ENCODE measurements at places on chromosomes 5 and 9. TPM values are rescaled to one million over a fixed set of nuclear protein-coding genes. Genes with fewer than 3 reads are reported as not detected.
A peak's percentile ranks its signal among the peaks of the same experiment; 100 is the strongest.

GRCh38 chr5:150227036-150227435 is 37.2 kb downstream of the SLC6A7 start:
- no peak overlapping the region for H3K27ac ChIP-seq
- no peaks in the 10 kb centered on the region for H3K4me1 ChIP-seq
- H3K27me3 ChIP-seq: no peaks in the 10 kb centered on the region
- no peak for DNase-seq
- no peaks in the 10 kb centered on the region for H3K36me3 ChIP-seq

GRCh38 chr9:35636135-35636876 is 14.4 kb downstream of the SIT1 start:
- DNase-seq: no peak
- H3K36me3 ChIP-seq: peaks cover 7% of the 10 kb centered on the region
- no peak overlapping the region for H3K27ac ChIP-seq

- no peak for DNase-seq
- H3K27me3 ChIP-seq: no peaks in the 10 kb centered on the region
- H3K27ac ChIP-seq: no peak overlapping the region
- no peak overlapping the region for H3K4me3 ChIP-seq
Observed at GRCh38 chr9:7828334-7828733, 28.8 kb upstream of the DMAC1 start.

DNA sequence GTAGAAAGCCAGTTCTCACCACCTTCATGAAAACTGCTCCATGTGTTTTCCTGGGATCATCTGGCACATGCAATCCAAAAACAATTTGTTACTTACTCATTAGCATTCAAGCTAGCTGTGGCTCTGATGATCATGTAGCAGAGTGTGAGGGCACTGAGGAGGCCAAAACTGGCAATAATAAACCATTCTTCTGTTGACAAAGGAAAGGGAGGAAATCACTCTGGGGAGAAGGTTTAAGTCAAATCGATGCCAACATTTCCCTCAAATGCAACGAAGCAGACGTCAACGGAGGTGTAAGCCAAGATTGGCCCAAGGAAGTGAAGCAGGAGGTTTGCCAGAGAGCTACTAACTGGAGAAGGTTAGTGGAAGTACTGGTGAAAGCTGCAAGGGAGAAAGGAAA is 55.7 kb upstream of the TBC1D9B start:
- no peak overlapping the region for H3K4me3 ChIP-seq
- H3K4me1 ChIP-seq: peaks cover 5% of the 10 kb centered on the region
- H3K27ac ChIP-seq: no peak overlapping the region
- peaks cover 46% of the 10 kb centered on the region for H3K36me3 ChIP-seq

DNA sequence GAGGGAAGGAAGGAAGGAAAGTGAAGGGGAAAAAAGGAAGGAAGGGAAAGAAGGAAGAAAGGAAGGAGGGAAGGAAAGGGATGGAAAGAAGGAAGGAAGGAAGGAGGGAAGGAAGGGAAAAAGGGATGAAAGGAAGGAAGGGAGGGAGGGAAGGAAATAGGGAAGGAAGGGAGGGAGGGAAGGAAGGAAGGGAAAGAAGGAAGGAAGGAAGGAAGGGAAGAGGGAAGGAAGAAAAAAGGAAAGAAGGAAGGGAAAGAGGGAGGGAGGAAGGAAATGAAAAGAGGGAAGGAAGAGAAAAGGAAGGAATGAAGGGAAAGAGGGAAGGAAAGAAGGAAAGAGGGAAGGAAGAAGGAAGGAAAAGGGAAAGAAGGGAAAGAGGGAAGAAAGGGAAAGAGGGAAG is 136.9 kb downstream of the BARX1 start:
- no peaks in the 10 kb centered on the region for H3K36me3 ChIP-seq
- H3K4me1 ChIP-seq: peaks cover 18% of the 10 kb centered on the region
- H3K27ac ChIP-seq: no peak overlapping the region
- H3K27me3 ChIP-seq: peaks cover 91% of the 10 kb centered on the region
- no peak overlapping the region for H3K4me3 ChIP-seq

Gene TMEM215
- total RNA-seq: 0.27 TPM

DNA sequence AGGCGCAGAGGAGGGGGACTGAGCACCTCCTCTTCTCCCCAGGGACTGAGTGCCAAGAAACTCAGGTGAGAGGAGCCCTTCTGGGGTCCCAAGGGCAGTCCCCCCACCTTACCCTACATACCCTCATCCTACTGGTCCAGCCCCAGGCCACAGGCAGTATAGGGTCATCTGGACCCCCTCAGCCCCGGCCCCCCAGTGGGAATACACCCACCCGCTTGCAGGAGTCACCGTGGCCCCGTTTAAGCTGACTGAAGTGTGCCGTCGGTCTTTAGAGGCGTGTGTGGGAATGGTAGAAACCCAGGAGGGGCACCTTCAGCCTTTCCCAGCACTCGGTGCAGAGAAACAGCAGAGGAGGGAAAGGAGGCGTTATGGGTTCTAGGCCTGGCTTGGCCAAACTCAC is 30.8 kb downstream of the COL15A1 start:
- H3K4me1 ChIP-seq: peaks cover 3% of the 10 kb centered on the region
- no peak for DNase-seq
- H3K27me3 ChIP-seq: peaks cover 40% of the 10 kb centered on the region

Gene CSF1R
- total RNA-seq: 1.6 TPM

Gene LCN12
- total RNA-seq: 8.3 TPM

- H3K36me3 ChIP-seq: no peaks in the 10 kb centered on the region
- H3K27ac ChIP-seq: no peak overlapping the region
- H3K27me3 ChIP-seq: no peaks in the 10 kb centered on the region
- no peaks in the 10 kb centered on the region for H3K4me1 ChIP-seq
- no peak for DNase-seq
- H3K4me3 ChIP-seq: no peak overlapping the region
Observed at GRCh38 chr9:117116084-117116483, 298.8 kb downstream of the ASTN2 start.

GRCh38 chr9:83583151-83584014 is 39.6 kb upstream of the IDNK start:
- H3K36me3 ChIP-seq: no peaks in the 10 kb centered on the region
- no peaks in the 10 kb centered on the region for H3K27me3 ChIP-seq
- no peaks in the 10 kb centered on the region for H3K4me1 ChIP-seq
- H3K27ac ChIP-seq: no peak overlapping the region

Gene IFNA21
- total RNA-seq: not detected

DNA sequence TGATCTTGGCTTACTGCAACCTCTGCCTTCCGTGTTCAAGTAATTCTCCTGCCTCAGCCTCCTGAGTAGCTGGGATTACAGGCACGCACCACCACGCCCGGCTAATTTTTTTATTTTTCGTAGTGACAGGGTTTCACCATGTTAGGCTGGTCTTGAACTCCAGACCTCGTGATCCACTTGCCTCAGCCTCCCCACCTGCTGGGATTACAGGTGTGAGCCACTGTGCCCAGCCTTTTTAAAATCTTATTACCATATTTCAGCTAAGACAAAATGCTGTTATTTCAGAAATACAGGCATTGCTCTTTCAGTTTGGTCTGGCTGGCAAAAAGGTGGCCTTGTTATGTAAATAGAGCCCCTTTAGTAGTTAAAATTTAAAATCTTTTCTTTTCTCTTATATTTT is 46.9 kb upstream of the GLDC start:
- DNase-seq: no peak
- no peak overlapping the region for H3K4me3 ChIP-seq
- no peaks in the 10 kb centered on the region for H3K4me1 ChIP-seq
- H3K36me3 ChIP-seq: no peaks in the 10 kb centered on the region

- no peaks in the 10 kb centered on the region for H3K27me3 ChIP-seq
- H3K36me3 ChIP-seq: no peaks in the 10 kb centered on the region
- H3K4me3 ChIP-seq: no peak overlapping the region
- H3K27ac ChIP-seq: no peak overlapping the region
- DNase-seq: no peak
- H3K4me1 ChIP-seq: peaks cover 39% of the 10 kb centered on the region
Observed at GRCh38 chr9:127637322-127637847, 25.3 kb downstream of the STXBP1 start.

Gene CCDC192
- total RNA-seq: 2.0 TPM

Gene AMBP
- 230 TPM for total RNA-seq

GRCh38 chr5:133942614-133943474 is 25.6 kb downstream of the C5orf15 start:
- peaks cover 27% of the 10 kb centered on the region for H3K4me1 ChIP-seq
- H3K4me3 ChIP-seq: no peak overlapping the region
- H3K36me3 ChIP-seq: no peaks in the 10 kb centered on the region
- peak; percentile 54 for DNase-seq
- peaks cover 6% of the 10 kb centered on the region for H3K27me3 ChIP-seq
- H3K27ac ChIP-seq: no peak overlapping the region

DNA sequence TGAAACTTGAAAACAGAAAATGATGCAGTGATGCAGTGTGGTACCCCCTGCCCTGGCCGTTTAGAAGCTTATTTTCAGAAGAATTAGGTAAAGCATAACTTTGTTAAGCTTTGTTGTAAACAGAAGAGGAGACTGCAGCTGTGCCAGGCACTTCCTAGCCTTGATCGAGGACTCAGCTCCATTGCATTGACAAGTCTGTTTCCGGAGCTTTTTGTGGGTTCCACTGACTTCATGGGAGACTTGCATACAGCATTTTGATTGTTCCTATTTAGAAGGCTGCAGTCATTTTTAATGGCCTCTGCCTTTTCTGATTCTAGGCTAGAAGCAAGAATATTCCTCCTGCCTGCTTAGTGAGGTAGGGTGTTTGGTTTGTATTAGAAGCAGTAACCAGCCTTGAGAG is 12.3 kb downstream of the MVB12B start:
- DNase-seq: no peak
- no peaks in the 10 kb centered on the region for H3K27me3 ChIP-seq
- peaks cover 32% of the 10 kb centered on the region for H3K36me3 ChIP-seq
- H3K4me3 ChIP-seq: no peak overlapping the region

Gene GLDC
- 11.8 TPM for total RNA-seq

Gene ZFP2
- total RNA-seq: 1.8 TPM

DNA sequence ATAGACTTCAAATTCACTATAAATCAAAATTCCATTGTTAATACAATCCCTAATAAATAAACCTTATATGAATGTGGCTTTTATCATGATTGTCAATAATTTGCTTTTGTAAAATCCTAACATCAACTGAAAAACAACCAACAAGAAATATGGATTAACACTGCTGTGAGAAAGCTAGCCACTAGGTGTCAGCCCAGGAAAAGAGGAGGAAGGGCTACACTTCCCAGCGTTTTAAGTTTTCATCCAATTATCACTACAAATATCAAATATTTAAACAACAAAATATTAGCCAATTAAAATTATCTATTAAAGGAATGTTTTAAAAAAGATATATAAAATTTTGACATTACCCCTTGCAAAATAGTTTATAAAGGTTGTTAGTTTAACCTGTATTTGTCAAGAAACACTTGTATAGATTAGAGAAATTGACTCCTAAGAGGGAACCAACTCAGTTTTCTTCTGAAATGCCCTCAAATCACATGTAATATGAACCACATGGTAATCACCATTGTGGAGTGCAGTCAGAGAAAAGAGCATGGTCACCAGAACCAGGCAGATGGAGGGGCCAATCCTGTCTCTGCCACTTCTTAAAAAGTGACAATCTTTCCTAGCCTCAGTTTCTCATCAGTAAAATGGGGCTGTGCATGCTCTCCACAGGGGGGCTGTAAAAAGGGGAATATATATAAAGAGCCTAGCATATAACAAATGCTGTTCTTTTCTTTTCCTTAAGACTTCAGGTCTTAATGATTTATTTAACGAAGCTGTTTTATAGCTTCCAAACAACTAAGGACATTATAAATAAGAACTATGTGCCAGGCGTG is 188.2 kb downstream of the CRB2 start:
- peaks cover 5% of the 10 kb centered on the region for H3K4me1 ChIP-seq
- H3K36me3 ChIP-seq: no peaks in the 10 kb centered on the region
- no peak for DNase-seq
- H3K27me3 ChIP-seq: peaks cover 6% of the 10 kb centered on the region
- H3K27ac ChIP-seq: no peak overlapping the region

- no peak overlapping the region for H3K27ac ChIP-seq
- H3K36me3 ChIP-seq: no peaks in the 10 kb centered on the region
- no peak for DNase-seq
- H3K4me3 ChIP-seq: no peak overlapping the region
Observed at GRCh38 chr9:80163889-80164288, 592.1 kb downstream of the TLE4 start.

- peaks cover 4% of the 10 kb centered on the region for H3K36me3 ChIP-seq
- no peak for DNase-seq
- peak overlapping the region; percentile 12 for H3K27ac ChIP-seq
Observed at GRCh38 chr9:83041771-83042170, 21.2 kb downstream of the RASEF start.

DNA sequence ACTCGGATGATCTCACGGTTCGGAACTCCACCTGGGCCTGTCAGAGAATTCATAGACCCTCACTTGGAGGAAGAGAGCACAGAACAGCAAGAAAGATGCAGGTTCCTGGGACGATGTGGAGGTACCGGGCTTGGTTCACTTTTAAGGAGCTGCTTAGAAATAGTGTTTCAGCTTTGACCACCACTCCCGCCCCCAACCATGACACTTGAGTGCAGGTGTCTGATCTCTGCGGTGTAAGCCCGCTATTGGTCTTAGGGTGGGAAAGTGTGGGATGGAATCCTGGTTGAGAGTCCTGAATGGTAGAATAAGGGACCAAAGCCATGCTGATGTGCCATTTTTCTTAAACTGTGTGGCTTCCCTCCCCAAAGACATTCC is 97.2 kb upstream of the LMX1B start:
- H3K27me3 ChIP-seq: peaks cover 77% of the 10 kb centered on the region
- peak overlapping the region; percentile 82 for H3K27ac ChIP-seq
- peaks cover 51% of the 10 kb centered on the region for H3K4me1 ChIP-seq
- no peak for DNase-seq
- H3K36me3 ChIP-seq: no peaks in the 10 kb centered on the region

DNA sequence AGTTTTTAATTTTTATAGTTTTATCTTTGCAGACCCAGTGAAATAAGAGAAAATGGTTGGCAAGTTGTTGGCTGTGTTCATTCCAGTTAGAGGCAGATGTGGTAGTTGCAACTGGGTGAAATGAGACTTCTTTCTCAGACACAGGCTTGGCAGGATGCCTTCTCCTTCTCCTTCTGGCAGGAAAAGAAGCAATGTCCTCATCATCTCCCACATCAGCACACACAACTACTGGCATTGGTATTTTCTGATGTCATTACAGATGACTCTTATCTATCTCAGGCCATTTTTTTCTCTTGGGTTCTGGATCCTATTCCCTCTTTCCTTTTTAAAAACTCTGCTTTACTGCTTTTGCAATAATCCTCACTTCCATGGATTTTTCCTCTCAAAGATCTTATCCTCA is 103.3 kb upstream of the EDIL3 start:
- no peaks in the 10 kb centered on the region for H3K4me1 ChIP-seq
- H3K4me3 ChIP-seq: no peak overlapping the region
- no peak for DNase-seq
- H3K27me3 ChIP-seq: no peaks in the 10 kb centered on the region
- no peaks in the 10 kb centered on the region for H3K36me3 ChIP-seq

DNA sequence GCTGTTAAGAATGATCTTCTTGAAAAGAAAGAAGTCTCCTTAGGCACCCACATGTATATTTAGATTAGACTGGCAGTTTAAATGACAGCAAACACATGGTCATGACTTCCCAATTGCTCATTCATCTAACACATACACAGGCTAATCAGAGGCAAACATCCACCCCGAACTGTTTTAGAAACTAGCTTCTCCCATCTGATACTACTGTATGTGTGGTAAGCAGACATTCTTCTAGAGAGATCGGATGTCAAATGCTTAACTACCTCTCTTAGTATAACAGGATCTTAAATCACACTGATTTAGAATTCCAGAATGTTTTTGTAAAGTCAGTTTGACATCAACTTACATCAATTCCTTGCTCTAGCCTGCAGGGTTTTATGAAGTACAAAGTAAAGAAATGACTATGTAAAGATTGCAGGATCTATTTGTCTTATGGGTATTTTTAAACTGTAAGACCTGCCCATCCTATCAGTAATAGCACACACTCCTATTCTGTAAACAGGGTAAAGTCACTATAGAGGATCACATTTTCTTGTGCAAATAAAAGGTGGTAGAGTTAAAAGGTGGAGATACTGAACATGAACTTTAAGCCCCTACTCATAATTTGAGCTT is 239.7 kb downstream of the MLLT3 start:
- H3K36me3 ChIP-seq: peaks cover 7% of the 10 kb centered on the region
- peak overlapping the region; percentile 28 for H3K27ac ChIP-seq
- no peak for DNase-seq
- H3K4me3 ChIP-seq: peak overlapping the region; percentile 5

Gene OSMR
- total RNA-seq: 1.3 TPM

Gene SLC6A3
- total RNA-seq: 0.19 TPM
